ENCODE measurements at places on chromosomes 11 and 22.

DNA sequence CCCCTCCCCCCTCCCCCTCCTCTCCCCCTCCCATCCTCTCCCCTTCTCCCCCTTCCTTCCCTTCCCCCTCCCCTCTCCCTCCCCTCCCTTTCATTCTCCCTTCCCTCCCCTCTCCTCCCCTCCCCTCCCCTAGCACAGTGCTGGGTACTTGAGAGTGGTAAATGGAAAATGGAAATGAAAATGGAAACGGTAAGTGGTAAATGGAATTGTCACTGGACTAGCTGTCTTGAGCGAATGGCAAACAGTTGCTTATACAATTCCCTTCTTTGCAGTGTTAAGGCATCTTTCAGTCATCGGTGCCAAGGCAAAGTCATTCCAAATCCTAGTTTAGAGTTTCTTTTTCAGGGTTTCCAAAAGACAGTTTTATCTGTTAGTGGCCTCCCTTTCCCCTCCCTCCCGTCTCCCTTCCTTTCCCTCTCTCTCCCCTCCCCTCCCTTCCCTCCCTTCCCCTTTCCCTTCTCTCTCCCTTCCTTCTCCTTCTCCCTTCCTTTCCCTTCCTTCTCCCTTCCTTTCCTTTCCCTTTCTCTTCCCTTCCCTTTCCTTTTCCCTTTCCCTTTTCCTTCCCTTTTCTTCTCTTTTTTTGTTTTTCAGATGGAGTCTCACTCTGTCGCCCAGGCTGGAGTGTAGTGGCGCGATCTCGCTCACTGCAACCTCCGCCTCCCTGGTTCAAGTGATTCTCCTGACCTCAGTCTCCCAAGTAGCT is 47.3 kb downstream of the GRAMD1B start:
- DNase-seq, result no peak

GRCh38 chr11:71118671-71119250 is 133.6 kb downstream of the SHANK2 start:
- DNase-seq, result no peak

DNA sequence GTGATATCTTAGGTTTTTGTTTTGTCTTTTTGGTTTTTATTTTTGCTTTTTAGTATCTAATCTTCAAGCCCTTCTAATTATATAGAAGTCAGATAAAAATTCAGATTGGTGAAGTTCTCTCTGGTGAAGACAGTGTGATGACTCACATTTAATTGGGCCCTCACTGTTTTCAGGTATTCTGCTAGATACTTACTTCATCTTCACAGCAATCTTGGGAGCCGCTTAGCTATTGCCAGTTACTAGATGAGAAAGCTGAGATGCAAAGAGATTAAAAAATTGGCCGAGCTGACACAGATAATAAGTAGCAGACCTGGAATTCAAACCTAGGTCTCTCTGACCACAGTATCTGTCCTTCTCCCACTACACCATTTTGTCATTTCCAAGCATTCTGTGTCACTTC is 75.0 kb downstream of the PPP2R1B start:
- no peak for DNase-seq

- no peak for DNase-seq
Measured at GRCh38 chr11:82458147-82458546, 275.5 kb downstream of the FAM181B start.

- peak; percentile 75 for DNase-seq
Measured at GRCh38 chr11:88174709-88175568, at the start of gene RAB38. Gene RAB38 (minus strand): TSS chr11:88175443. CDS start chr11:88175384, 59 bp downstream.

GRCh38 chr11:45918962-45919675 is 1.4 kb upstream of the PEX16 start:
- DNase-seq, result no peak

DNA sequence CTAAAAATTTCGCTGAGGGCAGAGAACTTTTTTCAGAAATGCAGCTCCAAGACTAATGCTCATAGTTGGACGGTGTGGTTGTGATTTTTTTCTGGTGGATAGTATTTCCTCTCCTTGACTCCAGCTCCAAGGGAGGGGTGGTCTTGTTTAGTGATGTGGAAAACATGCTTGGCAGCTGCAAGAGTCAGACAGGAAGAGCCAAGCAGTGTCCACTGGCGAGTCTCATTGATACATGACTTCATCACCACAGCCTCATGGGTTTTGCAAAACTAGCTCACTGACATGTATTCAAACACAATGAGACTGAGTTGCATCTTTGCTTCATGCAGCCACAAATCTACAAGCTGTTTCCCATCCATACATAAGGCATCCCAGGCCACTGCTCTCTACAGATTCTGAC is 7.3 kb upstream of the KCNJ1 start:
- no peak for DNase-seq

- DNase-seq, result no peak
Measured at GRCh38 chr22:29342177-29342576, 26.7 kb upstream of the RASL10A start.

- DNase-seq, result no peak
Measured at GRCh38 chr11:3161309-3161708, 3.8 kb downstream of the OSBPL5 start.

- DNase-seq, result no peak
Measured at GRCh38 chr22:27810609-27811151, 9.1 kb upstream of the MN1 start.

DNA sequence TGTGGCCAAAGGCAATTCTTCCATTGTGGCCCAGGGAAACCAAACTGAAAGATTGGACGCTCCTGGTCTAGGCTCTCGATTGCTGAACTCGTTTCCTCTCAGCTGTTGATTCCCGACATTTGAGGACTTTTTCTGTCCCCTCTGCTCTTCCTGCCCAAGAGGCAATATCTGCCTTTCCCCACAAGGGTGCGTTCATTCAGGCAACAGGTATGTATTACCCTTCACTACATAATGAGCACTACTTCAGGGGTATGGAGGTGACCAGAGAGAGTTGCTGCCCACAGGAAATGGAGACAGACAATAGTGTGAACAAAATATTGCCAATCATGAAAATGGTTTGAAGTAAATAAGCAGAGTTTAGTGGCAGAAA is 8.2 kb downstream of the PTH start:
- DNase-seq, result no peak

DNA sequence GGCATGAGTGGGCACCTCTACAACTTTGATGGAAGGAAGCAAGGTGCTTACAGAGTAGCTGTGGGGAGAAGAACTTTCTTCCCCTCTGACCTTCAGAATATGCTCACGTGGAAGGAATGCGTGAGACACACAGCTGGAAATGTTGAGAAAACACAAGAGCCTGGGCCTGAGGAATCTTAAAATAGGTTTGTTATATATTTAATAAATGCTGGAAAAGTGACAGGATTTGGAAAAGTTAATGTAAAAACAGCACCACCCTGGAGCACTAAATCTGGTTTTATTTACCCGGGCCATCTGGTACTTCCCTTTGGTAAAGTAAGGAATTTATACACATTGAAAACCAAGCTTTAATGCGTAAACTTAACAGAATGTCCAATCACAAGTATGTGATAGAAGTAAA is 14.0 kb upstream of the AMPD3 start:
- DNase-seq, result no peak

- DNase-seq, result no peak
Measured at GRCh38 chr11:123903932-123904331, 2.0 kb downstream of the OR8D4 start.

DNA sequence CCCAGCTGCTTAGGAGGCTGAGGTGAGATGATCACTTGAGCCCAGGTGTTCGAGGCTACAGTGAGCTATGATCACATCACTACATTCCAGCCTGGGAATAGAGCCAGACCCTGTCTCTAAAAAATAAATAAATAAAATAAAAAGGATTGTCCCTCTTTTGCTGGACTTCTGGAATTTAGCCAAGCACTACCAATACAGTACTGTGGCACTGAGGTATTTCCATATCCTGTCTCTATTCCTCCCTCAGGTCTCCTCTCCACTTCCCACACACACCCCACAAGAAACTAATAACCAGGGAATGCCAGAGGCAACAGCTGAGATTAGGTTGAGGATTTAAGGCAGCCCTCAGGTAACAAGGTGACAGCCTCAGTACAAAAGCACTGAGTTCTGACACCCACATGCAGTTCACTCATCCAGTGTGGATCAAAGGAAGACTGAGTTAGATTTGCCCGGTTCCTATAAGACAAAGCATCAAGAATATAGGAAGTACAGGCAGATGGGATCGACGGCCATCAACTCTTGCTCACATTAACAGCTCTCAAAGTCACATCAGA is 4.5 kb upstream of the PPP2R1B start:
- no peak for DNase-seq

- DNase-seq, result no peak
Measured at GRCh38 chr22:44244265-44244822, 63.6 kb downstream of the PARVG start.

DNA sequence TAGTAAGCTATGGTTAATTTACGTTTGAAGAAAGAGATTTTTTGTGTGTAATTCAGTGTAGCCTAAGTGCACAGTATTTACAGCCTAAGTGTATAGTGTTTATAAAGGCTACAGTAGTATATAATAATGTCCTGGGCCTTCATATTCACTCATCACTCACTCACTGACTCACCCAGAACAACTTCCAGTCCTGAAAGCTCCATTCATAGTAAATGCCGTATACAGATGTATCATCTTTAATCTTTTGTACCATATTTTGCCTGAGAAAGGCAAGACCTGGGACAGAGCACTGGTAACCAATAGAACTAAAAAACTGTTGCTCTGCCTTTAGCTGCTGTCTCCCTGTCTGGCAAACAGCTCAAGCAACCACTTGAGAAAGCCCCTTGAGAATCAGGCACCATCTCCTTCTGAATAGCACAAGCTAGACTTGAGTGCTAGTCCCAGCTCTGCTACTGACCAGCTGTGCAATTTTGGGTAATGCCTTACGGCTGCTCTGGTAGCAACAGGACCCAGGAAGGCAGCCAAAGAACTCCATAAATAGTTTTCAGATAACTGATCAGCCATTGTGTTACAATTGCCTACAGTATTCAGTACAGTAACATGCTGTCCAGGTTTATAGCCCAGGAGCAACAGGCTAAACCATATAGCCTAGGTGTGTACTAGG is 131.3 kb downstream of the KCNC1 start:
- no peak for DNase-seq

DNA sequence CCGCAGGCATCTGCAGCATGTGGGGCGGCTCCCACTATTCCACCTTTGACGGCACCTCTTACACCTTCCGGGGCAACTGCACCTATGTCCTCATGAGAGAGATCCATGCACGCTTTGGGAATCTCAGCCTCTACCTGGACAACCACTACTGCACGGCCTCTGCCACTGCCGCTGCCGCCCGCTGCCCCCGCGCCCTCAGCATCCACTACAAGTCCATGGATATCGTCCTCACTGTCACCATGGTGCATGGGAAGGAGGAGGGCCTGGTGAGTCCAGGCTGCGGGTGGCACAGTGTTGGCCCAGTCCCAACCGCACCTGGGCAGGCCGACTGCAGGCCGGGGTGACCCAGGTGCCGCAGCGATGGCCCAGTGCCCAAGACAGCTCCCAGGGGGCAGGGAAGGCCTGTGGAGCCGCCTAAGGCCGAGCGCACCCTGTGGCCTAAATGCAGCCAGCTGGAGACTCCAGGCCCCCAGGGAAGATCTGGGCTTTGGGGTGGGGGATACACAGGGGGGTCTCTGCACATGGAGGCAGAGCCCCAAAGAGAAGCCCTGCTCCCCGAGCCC is 31.3 kb downstream of the MUC5B start:
- no peak for DNase-seq

- DNase-seq, result no peak
Measured at GRCh38 chr11:13135385-13136271, 126.5 kb downstream of the RASSF10 start.

DNA sequence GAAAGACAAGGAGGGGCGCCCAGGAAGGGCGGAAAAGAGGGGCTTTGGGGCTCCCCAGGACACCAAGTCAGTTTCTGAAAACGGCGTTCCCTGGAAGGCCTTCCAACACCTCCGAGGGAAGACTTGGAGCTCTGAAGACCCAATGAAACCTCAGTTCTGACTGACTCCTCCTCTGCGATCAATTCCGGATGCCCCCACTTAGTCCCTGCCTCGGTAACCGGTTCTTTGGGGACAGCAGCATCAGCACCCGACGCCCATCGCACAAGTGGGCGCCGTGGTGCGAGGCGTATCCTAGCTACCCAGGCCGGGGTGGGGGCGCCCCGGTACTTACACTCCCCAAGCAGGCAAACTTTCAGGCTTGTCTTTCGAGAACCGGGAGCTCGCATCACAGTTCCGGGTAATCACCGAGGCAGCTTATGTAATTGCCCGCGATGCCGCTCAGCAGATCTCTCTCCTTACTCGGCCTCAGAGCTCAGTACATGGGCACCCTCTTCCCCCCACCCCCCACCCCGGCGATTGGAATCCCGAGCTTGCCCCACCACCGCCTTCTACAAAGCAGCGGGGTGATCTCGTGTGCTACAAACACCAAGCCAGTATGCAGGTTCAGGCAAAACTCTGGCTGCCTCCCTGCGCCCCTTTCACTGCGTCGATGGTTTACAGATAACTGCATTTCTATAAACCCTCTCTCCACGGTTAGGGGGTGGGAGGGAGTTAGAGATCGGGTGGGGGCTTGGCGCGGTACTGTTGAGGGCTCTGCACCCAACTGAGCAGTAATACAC is 2.0 kb downstream of the TENM4 start:
- peak; percentile 15 for DNase-seq

- no peak for DNase-seq
Measured at GRCh38 chr11:131975619-131976018, 605.2 kb downstream of the NTM start.

DNA sequence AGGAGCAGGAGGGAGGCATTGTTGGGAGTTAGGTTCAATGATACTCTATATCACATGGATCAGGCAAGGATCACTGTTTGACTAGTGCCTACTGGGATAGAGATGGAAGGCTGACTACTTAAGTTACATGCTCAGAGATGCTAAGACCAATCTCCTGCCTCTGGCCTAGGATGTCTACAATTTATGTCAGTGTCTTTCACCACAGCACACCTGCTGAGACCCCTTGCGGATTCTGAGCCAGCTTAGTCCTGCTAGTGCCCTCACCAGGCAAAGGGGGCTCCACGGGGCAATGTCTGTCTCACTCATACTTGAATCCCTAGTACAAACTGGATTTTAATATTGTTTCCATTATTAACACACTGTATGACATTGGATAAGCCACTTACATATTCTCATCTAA is 732.5 kb downstream of the DLG2 start:
- DNase-seq, result no peak

- DNase-seq, result no peak
Measured at GRCh38 chr11:103418014-103418413, 308.8 kb downstream of the DYNC2H1 start.

DNA sequence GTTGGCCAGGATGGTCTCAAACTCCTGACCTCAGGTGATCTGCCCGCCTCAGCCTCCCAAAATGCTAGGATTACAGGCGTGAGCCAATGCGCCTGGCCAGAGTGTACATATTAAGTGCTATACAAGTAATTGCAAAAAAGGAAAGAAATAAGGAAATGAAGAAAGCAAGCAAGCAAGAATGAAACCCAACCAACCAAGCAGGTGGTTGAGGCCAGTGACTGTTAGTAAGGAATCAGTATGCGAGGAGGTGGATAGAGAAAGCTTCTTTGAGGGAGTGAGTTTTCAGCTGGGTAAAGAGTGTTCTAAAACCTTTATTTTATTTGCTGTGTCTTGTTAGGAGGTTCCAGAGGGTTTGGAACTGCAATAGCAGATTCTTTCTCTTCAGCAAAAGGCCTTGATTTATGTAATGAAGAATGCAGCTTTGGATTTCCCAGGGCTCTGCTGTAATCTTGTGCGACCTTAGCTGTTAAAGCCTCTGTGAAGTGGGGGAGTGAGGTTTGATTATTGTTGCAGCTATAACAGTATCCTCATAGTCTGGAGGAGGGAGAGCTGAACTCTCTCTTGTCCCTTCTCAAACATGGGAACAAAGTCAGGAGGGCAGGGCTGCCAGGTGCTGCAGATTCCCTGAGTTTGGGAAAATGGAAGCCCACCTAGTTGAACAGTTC is 5.7 kb downstream of the AMPD3 start:
- no peak for DNase-seq

GRCh38 chr22:36971341-36972125 is 47.7 kb downstream of the TST start:
- DNase-seq, result no peak

GRCh38 chr11:116136987-116137674 is 632.9 kb upstream of the CADM1 start:
- no peak for DNase-seq

Measured in activated T-cell treated with anti-CD3 and anti-CD28 coated beads, Interleukin-2, amount 50 U/mL, for 72 hours (primary cell).